Suppressor macrophage (primary cell): ENCODE measurements at places on chromosomes 4 and X.

- no peak for DNase-seq
These were observed 115.0 kb upstream of the LDB2 start for GRCh38 chr4:17013382-17014006.

GRCh38 chr4:103306870-103307375 lies 108.8 kb upstream of the CENPE start:
- DNase-seq, result no peak

- DNase-seq, result peak; percentile 5
These were observed 518.0 kb downstream of the TMA16 start for GRCh38 chr4:164012396-164013027.

DNA sequence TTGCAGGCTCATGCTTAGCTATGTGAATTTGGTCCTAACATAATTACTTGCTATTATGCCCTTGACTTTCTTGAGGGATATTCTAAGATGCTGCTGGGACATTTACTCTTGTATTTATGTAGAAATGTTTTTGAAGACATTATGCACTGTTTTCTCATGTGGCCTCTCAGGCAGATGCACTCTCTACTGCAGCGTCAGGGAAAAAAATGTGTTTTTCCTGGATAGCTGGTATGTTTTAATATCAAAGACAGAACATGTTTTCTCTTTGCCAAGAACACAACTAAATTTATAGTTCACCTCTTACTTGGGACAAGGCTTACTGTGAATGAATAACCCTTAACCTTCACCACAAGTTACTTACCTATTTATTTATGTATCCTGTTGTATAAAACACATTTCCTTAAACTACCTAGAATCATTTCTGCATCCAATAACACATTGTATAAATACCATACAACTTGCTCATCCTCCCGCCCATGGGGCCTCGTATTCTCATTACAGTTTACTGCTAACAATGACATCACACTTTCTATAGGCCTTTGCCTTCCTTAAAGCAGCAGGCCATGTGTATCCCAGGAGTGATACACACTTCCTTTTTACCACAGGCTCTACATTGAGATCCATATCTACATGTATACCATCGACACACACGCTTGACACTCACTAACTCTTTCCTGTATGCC lies 178.7 kb downstream of the SLIT2 start:
- no peak for DNase-seq

- DNase-seq, result no peak
These were observed 68.7 kb upstream of the TAB3 start for GRCh38 chrX:30957753-30958152.

DNA sequence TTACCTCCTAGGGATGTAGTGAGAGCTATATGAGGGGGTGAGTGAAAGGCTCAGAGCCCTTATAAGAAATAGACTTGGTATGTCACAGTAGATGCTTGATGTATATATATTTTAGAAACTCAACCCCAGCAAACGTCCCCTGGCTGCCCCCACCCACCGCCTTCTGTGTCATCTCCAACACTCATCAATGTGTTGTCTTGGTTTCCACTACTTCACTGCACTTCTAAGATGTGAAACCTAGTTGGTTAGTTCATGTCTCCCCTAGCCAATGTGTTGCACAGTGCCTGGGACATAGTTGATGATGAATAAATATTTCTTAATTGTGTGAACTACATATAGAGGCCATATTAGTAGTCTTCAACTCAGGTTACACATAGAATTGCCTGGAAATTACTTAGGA lies 4.4 kb downstream of the FGFBP2 start:
- no peak for DNase-seq

DNA sequence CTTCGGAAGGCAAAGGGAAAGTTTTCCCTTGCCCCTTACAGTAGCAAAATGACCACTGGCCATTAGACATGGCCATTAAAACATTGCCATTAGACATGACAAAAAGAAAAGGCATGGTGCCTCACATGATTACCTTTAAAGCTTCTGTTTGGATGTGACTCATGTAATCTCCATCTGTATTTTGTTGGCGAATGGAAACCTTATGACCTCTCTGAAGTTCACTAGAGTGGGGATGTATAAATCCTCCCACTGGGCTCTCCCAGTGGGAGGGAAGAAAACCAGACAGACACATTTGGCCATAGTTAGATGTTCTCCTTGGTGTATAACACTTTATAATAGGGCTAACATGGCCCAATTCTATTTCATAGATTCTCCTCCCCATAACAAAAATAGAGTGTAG lies 152.6 kb downstream of the MAGEB17 start:
- DNase-seq, result no peak

DNA sequence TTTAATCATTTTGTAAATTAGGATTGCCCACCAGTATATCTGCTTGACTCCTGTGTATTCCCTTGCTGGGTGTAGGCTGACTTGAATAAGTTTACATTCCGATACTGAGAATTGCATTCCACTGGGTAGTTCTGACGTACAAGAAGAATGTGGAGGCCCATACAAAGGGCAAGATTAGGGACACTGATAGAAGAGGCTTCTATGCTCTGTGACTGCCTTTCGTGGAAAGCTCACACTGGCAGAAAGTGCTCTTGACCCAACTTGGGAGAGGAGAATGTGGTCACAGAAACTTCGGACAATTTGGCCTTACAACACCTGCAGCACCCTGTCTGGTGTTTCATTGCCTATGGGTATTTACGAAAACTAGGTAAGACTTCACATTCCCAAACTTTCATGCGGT lies 126.3 kb downstream of the RAPGEF2 start:
- no peak for DNase-seq
